ENCODE measurements at places on chromosomes 6 and 20.

GRCh38 chr20:6588296-6588695 is 179.2 kb upstream of the BMP2 start:
- no peak for DNase-seq

- no peak for DNase-seq
These were observed 2.2 kb upstream of the VEGFA start for GRCh38 chr6:43767553-43768505.

DNA sequence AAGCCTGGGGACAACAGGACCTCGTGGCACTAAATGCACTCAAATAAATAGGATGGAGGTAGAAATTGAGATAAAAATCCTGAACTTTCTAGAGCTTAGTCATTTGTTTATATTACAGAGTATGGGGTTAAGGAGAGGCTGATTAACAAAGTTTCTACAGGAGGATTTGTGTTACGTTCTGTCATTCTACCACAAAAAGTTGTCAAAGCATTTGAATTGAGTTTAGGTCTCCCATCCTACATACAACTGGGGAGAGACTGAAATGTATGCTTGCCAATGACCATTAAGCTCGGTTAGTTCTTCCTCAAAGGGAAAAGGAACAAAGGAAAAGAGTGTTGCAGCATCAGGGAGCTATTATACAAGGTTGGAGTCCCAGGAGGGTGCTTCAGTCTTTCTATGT is 597.9 kb downstream of the COL12A1 start:
- DNase-seq, result no peak

- DNase-seq, result no peak
These were observed 41.2 kb downstream of the IGF2R start for GRCh38 chr6:160010067-160010466.

GRCh38 chr6:42274898-42275297 is 57.2 kb upstream of the MRPS10 start:
- DNase-seq, result no peak

DNA sequence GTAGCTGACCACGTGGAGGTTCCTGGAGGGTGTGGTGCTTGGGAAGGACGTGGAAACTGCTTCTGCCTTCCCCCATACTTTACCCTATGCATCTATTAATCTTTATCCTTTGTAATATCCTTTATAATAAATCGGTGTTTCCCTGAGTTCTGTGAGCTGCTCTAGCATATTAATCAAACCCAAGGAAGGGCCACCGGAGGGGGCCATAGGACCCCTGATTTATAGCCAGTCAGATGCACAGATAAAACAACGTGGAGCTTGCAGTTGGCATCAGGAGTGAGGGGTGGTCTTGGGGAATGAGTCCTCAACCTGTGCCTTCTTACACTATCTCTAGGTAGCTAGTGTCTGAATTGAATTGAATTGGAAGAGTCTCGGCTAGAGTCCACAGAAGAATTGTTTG is 36.5 kb upstream of the TFAP2A start:
- no peak for DNase-seq

DNA sequence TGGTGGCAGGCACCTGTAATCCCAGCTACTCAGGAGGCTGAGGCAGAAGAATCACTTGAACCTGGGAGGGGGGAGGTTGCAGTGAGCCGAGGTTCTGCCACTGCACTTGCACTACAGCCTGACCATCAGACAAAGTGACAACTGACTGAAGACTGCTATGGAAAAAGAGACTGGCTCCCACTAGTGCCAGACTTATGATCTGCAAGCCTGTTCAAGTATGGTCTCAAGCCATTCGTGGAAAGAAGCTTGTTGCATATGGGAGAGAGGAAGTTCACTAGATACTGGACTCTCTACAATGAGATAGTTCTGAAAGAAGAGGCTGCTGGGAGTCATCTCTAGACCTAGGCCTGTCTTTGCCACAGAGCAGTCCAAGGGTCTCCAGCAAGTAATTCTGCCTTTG is 26.7 kb downstream of the MDN1 start:
- DNase-seq, result no peak

DNA sequence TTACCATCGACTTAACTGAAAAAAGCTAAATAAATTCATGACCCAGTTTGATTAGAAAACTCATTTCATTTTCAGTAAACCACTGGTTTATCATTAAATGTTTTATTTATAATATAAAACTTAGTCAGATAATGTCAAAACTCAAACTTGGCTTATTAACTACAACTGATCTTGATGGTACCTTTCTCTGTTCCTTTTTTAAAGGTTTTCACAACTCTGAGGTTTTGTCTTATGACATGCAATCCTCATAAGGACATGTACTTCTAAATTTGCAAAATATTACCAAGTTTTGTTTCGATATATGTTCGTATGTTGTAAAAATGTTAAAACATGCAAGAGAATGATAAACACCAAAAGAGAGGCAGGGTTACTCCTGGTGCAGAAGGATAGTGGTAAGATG is 82.5 kb upstream of the PDE10A start:
- no peak for DNase-seq

GRCh38 chr6:45479834-45480751 is 102.4 kb upstream of the SUPT3H start:
- DNase-seq, result no peak

- no peak for DNase-seq
These were observed 117.6 kb upstream of the SLC2A12 start for GRCh38 chr6:134169871-134170486.
